Activated T-helper 2 cell treated with anti-CD3 and anti-CD28 coated beads, Interferon-gamma antibody, Interleukin-2, Interleukin-4, amounts not matched to agents 10 μg/mL and 5 μg/mL and 100 μg/mL, durations not matched to agents 14 hours and 24 hours and 36 hours (primary cell): ENCODE measurements at places on chromosomes 12 and 14. TPM values are rescaled to one million over a fixed set of nuclear protein-coding genes. Genes with fewer than 3 reads are reported as not detected.

Gene TAS2R10
- total RNA-seq = not detected in 2 replicates

Gene CLEC1A
- not detected in 2 replicates for total RNA-seq

DNA sequence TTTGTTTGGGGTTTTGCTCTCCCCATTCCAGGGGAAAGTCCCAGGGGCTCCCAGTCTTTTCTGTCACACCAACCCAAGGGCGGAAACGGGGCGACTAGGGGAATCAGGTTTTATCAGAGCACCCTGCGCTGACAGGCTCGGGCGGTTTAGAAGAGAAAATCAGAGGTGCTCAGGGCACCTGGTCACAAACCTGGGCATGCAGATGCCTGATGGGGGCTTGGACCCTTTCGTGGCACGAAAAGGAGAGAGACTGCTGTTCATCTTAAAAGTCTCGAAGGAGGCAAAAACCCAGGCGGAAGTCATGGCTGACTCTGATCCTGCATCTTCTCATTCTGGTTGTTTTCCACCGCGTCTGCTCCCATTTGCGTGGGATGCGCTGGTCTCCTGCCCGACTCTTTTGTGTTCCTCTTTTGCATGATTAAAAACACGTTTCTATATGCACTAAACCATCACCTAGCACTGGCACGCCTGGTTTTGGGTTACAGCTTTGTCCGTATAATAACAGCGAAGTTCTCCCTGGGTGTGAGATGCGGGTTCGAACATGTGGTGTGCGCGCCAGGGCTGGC lies 13.2 kb downstream of the OTX2 start:
- DNase-seq = no peak

GRCh38 chr14:89214221-89214965 lies 202.6 kb downstream of the FOXN3 start:
- DNase-seq = no peak

DNA sequence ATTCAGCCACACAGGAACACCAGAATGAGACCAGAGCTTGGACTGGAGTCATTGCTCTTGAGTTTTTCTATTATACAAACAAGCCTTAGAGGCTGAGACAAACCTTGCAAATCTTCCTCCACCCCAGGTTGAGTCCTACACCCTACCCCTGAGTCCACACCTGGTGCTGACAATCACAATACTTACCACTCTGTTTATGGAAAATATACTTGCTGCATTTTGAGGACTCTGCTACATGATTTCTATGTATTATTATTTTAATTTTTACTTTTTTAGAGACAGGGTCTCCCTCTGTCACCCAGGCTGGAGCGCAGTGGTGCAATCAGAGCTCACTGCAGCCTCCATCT lies 101.4 kb downstream of the EGLN3 start:
- DNase-seq = no peak
